H7 (cell line): ENCODE measurements at places on chromosomes 6 and 20. TPM values are rescaled to one million over a fixed set of nuclear protein-coding genes. Genes with fewer than 3 reads are reported as not detected.

DNA sequence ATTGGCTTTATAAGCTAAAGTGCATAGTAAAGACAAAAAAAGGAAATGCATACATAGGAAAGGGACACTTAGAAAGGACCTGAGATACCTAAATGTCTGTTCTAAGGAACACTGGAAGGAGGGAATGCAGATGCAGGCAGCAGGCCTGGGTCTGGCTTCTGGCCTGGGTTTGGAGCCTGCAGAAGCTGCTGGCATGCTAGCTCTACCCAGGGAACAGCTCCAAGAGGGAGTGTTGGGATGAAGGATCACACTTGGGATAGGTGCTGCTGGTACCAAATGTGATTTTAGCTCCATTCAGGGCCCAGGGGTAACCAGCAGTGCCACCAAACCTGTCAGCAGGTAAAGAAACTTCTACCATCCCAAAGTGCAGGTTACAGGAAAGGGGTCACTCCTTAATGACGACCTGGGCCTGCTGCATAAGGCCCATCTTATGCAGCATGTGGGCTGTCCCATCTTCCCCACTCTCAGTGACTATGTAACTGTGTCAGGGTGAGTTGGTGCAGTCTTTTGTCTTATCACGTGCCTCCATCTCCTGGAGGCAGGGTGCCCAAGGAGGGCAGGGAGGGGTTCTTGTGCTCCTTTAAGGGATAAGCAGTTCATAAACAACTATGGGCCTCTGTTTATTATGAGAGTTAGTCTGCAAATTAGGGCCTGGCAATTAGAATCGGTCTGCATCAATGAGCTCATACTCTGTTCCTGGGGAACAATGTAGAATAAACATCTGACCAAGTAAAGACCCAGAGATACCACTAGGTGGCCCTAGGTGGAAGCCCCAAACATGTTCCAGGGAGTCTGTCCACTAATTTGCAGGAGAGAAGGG lies 26.9 kb downstream of the DDX27 start:
- DNase-seq, result peak; percentile 77

GRCh38 chr6:30007132-30007764 lies 53.8 kb upstream of the POLR1H start:
- DNase-seq, result peak; percentile 89

The CST5 gene
- total RNA-seq, result not detected in 2 replicates

The WFDC10B gene
- 0.52 TPM in 1 of 2 replicates, not detected in the other for total RNA-seq

The HTR1B gene
- 0.31 and 0.74 TPM in 2 replicates for total RNA-seq

The SDCBP2 gene
- total RNA-seq, result 1.1 and 1.9 TPM in 2 replicates

DNA sequence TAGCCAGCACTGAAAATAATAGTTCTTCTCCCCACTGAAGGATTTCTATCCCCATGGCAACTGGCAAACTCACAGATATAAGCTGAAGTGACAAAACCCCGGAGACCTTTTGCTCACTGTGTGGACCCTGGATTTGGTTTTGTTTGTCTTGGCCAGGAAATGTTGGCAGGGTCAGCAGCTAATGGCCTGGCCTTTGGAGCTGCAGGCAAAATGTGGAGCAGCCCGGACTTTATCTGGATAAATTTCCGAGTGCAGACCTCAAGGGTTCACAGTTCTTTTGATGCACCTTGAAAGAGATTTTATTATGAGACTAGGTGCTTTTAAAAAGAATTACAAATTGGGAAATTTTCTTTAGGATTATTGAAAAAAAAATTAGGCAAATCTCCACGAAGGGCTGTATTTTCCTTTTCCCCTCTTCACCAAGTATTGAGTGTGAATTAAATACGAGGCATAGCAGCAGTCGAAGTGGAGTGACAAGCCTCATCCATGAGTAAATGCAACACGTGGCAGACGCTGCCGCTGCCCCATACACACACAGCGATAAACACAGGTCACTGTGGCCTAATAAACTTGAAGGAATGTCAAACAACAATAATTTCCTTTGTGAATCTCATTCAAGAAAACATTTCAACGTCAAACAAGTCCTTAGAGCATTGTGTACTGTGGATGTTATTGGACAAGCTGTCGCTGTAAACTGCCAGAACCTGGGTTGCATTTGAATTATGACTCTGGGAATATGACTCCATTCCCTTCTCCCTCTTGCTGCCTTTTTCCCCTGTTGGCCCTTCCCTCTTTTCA lies 35.1 kb upstream of the CCN6 start:
- no peak for DNase-seq

- no peak for DNase-seq
Observed at GRCh38 chr6:154969796-154970195, 25.3 kb upstream of the TIAM2 start.

GRCh38 chr6:26257272-26257671 lies 107.7 kb upstream of the BTN3A2 start:
- no peak for DNase-seq
